Psoas muscle (tissue), 8 donors: ENCODE measurements at places on chromosomes 7 and 10. TPM values are rescaled to one million over a fixed set of nuclear protein-coding genes. Genes with fewer than 3 reads are reported as not detected.

DNA sequence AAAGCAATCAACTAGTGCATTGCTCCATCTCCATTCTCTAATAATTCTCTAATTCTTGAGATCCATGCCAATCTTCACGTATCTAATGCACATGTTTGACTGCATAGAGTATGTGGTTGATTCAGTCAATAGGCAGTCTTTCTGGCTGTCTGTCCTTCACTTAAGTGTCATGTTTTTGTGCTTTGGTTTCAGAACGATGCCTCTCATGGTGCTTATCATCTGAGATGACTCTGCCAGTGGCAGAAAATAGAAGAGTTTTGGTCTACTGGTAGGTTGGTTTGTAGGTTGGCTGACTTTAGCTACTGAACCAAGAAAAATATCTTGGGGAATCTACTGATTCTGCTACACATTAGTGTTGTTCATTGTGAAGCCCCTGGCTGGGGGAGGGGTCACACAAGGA lies 364.2 kb downstream of the SFMBT2 start:
- no peaks in the 10 kb centered on the region for H3K4me1 ChIP-seq
- no peaks in the 10 kb centered on the region for H3K27me3 ChIP-seq
- no peaks in the 10 kb centered on the region for H3K36me3 ChIP-seq
- no peak overlapping the region for H3K4me3 ChIP-seq

- DNase-seq = no peak
- no peaks in the 10 kb centered on the region for H3K4me1 ChIP-seq
- peaks cover 8% of the 10 kb centered on the region for H3K27me3 ChIP-seq
- no peak overlapping the region for H3K4me3 ChIP-seq
- H3K27ac ChIP-seq = no peak overlapping the region
Observed at GRCh38 chr7:101066141-101066832, 19.0 kb upstream of the TRIM56 start.

GRCh38 chr10:117926491-117926890 lies 120.2 kb downstream of the RAB11FIP2 start:
- no peaks in the 10 kb centered on the region for H3K27me3 ChIP-seq
- no peaks in the 10 kb centered on the region for H3K36me3 ChIP-seq
- no peak overlapping the region for H3K4me3 ChIP-seq
- H3K27ac ChIP-seq = no peak overlapping the region
- H3K4me1 ChIP-seq = no peaks in the 10 kb centered on the region
- no peak for DNase-seq

DNA sequence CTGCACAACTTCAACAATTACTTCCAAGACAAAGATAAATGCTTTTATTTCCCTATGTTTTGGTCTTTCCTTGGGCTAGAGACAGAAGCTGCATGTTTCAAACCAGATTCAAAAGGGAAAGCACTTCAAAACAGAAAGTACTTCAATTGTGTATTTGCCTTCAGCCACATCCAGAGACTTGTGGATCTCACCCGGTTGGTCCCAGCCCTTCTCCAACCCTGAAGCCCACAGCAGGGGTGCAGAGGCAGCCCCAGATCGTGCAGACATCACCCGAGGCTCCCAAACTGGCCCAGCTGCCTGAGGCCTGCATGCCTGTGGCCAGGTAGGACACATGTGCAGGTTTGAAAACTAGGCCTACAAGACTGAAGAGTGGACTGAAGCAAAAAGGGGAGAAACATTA lies 80.8 kb downstream of the ALOX5 start:
- no peak for DNase-seq
- H3K36me3 ChIP-seq = no peaks in the 10 kb centered on the region
- H3K4me1 ChIP-seq = peaks cover 13% of the 10 kb centered on the region
- no peaks in the 10 kb centered on the region for H3K27me3 ChIP-seq

SCART1 gene
- polyA plus RNA-seq = 1.1 TPM

SEMA4G gene
- 0.48 TPM for polyA plus RNA-seq

IQCE gene
- polyA plus RNA-seq = 6.5 TPM

TUBAL3 gene
- polyA plus RNA-seq = 0.06 TPM

DLG5 gene
- 10.2 TPM for polyA plus RNA-seq

FAM25C gene
- polyA plus RNA-seq = not detected
